CD4-positive, alpha-beta T cell treated with Interleukin-15 for 1 hour (primary cell): ENCODE measurements at places on chromosomes 3 and 15.

GRCh38 chr3:178205740-178206139, 330.5 kb upstream of the KCNMB2 start:
- no peak for DNase-seq

DNA sequence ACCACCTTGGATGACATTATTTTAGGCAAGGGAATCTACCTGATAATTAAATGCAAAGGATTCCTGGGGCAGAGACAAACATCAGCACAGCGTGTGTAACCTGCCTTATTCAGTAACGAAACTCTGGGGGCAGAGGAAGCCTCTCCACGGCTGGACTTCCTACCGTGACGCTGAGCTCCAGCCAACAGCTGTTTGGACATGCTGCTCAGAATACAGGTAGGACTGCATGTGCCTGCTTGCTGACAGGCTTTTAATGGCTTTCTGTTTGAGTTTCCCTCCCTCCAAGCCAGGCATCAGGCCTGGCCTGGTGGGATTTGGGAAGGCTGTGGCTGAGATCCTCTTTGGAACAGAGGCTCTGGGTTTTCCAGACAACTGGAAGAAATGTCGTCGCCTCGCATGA, 150.6 kb downstream of the ADAMTS17 start:
- DNase-seq = no peak

DNA sequence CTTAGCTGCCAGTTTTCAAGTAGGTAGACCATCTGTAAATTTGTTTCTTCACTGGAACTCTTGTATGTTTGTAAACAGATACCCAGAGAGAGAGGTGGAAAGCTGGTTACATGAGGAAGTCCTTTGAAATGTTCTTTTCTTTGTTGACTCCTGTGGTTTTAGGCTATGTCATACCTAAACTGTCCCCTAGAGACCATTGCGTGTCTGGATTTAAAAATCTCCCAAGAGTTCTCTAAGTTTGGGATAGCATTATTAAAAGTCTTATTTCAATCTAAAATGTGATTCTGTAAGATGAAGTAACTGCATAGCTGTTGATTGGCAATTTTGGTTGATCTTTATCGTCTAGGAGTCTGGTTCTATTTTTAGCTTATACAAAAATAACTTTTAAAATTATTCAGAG, 127.2 kb downstream of the GHSR start:
- no peak for DNase-seq

DNA sequence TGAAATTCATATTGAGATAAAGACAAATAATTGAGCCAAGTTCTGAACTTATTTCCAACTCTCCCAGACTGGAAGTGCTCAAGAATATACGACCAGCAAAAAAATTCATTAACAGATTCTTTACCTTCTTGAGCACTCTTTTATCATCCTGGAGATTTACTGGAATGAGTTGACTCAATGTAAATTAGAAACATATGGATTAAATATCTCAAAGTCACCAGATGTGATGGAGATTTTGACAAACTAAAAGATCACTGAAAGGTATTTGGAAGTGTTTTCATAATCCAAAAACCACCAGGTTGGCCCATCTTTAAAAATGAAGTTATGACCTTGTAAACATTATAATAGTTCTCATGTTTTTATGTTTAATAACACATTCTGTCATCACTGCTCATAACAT, 433.2 kb upstream of the RASGRP1 start:
- no peak for DNase-seq

DNA sequence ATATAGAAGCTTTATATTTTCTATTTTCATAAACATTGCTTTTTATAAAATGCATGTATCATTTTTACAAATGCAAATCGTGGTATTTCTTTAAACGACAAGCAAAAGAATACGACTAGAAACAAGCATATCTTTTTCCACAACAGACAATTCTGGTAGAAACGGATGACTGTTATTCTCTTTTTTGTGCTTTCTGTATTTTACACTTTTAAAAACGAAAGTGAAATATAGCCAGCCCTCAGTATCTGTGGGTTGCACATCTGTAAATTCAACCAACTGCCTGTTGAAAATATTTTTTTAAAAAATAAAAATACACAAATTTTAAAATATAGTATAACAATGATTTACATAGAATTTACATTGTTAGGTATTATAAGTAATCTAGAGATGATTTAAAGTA, 61.3 kb downstream of the PRTG start:
- DNase-seq = no peak

DNA sequence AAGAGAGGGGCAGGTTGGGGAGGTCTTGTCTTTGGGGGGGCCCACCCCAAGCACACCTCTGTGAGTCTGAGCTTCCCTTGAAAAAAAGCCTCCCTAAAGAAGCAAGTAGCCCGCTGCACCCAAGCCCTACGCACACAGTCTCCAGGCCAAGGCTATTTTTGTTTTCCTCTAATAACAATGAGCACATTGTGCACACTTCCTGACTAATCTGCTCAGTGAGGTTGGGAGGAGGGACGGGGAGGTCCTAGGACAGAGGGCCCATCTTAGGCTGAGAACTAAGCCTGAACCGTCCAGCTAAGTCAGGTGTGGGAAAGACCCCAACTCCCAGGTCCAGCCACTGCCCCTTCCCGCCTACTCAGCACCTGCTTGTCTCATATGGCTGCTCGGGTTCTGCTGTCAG, 87.2 kb downstream of the HMG20A start:
- DNase-seq = no peak

DNA sequence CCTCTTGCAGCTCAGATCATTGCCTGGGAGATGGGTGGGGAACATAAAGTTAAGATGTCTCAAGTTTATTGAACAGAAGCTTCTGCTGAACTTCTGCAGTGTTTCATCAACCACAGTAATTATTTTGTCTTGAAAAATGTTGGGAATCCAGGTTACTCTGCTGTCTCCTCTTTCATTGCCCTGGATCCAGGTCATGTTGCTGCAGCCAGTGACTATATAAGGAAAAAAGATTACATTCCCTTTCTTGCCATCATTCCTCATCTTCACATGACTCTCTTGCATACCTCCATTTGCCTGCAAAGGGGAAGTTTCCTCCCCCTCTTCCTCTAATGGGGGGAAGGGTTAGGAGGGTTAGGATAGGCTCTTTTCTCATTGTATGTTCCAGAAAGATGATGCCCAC, 15.1 kb downstream of the GMNC start:
- DNase-seq = no peak

DNA sequence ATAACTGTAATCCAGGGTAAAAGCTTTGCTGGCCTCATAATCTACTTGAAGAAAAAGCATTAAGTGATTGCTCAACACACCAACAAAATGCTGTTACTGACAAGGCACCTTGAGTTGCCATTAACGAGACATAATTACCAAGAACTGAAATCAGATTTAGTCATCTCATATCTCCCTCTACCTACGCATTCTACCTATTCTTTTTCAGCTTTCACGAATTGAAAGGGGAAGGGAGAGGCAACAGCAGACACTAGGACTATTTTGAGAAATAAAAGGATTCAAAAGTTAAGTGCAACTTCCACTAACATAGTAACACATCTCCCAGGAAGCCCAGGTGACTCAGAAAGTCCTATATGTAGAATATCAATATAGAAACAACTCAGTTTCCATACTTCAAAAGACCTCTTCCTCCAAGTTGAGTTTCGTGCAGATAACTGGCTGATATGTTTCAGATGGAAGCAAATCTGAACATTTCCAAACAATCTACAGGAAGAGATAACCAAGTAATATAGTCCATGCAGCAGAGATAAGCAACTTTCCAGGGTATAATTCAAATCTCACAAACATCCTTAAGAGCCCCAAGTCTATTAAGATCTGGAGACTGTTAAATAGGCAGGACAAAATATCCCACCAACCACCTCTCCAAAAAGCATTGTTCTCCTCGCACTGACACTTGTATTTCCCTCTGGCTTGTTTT, 1.9 kb downstream of the OSBPL10 start:
- no peak for DNase-seq

DNA sequence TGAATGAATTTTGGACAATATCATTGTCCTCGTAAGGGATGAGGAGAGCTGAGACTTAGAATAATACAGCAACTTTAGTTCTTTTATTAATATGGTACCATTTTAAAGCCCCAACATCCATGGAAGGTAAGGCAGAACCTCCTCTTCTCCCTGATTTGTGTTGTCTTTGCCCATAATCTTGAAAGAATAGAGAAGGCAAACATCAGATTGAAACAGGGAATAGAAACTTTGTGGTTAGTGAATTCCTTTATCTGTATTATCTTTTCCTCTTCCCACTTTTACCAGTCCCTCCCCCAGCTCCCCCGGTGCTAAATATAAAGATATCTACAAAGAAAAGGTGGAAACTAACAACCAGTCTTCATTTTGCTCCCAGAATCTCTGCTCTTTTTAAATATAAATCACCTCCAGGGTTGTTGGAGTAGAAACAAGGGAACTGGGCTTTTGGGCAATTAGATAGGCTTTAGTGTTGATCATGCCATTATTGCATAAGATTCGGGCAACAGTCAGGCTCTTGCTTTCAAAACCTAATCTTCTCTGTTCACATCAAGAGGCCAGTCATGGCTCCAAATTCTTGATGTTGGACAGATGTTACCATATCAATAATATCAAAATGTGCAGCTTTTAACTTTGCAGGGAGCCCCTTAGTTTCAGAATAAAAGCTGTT, 32.5 kb downstream of the ITPR1 start:
- no peak for DNase-seq

GRCh38 chr3:39141171-39141995, 12.0 kb downstream of the CSRNP1 start:
- peak; percentile 58 for DNase-seq

- DNase-seq = no peak
Measured at GRCh38 chr3:32888739-32889138, 62.7 kb upstream of the CCR4 start.

GRCh38 chr3:188979669-188980310, 192.0 kb upstream of the TPRG1 start:
- DNase-seq = no peak

DNA sequence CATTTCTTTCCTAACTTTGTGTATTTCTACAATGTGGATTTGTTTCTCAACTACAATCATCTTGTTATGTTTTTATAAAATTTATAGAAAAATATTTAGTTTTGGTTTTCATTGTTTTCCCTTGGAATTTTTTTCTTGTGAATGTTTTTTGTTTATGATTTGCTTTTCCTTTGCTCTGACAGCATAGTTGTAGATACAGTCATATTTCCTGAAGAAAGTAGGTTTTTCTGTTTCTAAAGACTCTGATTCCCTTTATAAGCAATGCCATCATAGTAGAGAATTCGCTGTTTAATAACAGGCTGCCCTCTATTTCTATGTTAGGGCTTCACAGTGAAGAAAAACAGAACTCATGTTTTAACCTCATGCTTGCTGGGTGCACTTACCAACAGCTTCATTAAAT, 482.3 kb downstream of the ZBBX start:
- DNase-seq = no peak

DNA sequence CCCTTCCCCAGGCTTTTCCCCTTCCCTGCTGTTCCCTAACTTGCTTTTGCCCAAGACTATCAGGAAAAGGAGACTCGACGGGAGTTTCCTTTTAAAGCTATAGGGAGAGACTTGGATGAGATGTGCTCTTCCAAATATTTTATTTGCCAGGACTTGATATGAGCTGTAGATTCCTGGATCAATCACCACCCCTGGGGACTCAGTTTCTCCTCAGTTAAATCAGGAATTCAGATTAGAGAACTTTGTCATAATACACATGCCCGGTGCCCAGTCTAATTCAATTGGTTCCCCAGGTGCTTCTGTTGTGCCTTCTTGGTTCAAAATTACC, 46.6 kb downstream of the SMAD6 start:
- no peak for DNase-seq

DNA sequence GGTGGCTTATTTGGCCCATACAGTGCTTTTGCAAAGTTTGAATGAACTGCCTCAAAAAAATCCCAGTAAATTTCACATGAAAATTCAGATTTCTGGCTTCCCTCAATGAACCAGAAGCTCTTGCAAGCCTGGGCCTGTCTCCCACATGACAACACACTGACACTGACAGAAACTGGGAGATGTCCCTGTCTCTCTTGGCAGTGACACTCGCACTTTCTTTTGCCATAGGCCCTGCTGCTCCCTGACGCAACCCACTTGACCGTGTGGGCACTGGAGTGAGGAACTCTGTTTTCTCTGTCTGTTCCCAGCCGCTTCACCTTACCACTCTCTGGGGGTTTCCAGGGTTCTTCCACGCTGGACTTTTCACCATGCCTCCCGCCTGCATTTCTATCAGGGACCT, 524.5 kb downstream of the SHQ1 start:
- no peak for DNase-seq

DNA sequence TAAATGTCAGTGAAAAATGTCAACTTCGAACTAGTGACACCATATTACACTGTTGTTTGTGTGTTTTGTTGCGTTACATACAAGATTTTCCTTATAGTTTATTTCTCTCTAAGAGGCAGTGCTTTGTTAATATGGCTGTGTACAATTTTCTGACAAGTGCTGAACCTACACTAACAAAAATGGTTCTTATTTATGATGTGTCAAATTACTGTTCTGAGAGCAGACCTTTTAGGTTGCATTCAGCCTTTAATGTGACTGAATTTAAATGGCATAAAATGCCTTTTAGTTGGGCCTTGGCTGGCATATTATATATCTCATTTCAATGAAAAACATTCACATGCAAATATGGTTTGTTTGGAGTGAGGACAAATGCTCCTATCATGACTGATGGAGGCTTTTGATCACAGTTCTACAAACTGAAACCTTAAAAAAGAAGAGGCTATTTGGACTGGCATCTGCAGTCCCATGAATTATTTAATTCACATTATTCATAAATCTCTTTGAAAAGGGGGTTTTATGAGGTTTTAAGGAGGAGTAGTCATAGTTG, 750.6 kb downstream of the CADM2 start:
- DNase-seq = no peak

- peak; percentile 33 for DNase-seq
Measured at GRCh38 chr15:29270169-29270955, 740 bp upstream of the NSMCE3 start.

GRCh38 chr3:123449997-123450604, 1.2 kb upstream of the ADCY5 start:
- no peak for DNase-seq

- no peak for DNase-seq
Measured at GRCh38 chr3:10561162-10561945, 56.0 kb upstream of the ATP2B2 start.

DNA sequence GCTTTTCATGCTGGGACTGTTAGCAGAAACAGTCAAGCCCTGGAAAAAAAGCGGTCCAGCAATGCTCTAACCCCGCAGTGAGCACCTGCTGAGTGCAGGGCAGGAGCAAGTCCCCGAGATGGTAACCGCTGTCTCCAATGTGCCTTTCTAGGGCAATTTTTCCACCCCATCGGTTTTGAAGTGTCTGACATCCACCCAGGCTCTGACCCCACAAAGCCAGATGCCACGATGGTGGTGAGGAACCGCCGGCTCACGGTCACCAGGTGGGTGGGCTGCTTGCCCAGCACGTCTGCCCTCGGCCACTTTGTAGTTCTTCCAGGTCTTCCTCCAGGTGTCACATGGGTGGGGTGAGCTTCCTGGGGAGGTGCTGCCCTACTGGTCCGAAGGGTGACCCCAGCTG, 3.2 kb upstream of the ITIH3 start:
- no peak for DNase-seq
